ENCODE measurements at places on chromosomes 16 and 17.

GRCh38 chr17:60352071-60352470, 39.9 kb downstream of the USP32 start:
- no peak for DNase-seq

GRCh38 chr17:6638046-6638908, 2.2 kb downstream of the KIAA0753 start:
- DNase-seq, result no peak

GRCh38 chr17:36661047-36661666, 59.8 kb downstream of the MRM1 start:
- DNase-seq, result no peak

- DNase-seq, result no peak
Measured at GRCh38 chr16:72985995-72986394, 61.9 kb downstream of the ZFHX3 start.

- no peak for DNase-seq
Measured at GRCh38 chr16:87033021-87033471, 284.1 kb downstream of the C16orf95 start.

DNA sequence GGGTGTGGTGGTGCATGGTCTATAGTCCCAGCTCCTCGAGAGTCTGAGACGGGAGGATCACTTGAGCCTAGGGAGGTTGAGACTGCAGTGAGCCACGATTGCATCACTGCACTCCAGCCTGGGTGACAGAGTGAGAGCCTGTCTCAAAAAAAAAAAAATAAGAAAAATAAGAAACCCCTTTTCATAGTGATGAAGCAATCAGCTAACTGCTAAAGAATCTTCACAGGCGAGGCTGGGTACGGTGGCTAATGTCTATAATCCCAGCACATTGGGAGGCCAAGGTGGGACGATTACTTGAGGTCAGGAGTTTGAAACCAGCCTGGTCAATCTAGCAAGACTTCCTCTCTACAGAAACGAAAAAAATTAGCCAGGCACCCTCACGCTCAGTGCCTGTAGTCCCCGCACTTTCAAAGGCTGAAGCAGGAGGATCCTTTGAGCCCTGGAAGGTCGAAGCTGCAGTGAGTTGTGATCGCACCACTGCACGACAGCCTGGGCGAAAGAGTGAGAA, 760 bp downstream of the SLFN12L start:
- no peak for DNase-seq

DNA sequence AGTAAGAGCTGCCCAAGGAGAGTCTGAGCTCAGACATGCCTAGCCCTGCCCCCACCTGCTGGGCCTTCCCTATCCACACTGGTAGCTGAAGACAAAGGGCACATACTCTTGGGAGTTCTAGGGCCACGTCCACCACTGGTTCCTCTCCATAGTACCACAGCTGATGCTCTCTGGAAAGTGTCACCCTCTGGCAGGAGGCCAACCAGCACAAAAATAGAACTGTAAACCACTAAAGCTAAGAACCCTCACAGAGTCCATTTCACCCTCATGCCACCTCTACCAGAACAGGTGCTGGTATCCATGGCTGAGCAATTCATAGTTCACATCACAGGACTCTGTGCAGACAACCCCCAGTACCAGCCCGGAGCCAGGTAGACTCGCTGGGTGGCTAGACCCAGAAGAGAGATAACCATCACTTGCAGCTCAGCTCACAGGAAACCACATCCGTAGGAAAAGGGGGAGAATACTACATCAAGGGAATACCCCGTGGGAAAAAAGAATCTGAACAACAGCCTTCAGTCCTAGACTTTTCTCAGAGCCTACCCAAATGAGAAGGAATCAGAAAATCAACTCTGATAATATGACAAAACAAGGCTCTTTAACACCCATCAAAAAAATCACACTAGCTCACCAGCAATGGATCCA, 115.3 kb downstream of the CEP112 start:
- DNase-seq, result no peak

- no peak for DNase-seq
Measured at GRCh38 chr16:55091213-55091870, 160.7 kb downstream of the IRX5 start.

- no peak for DNase-seq
Measured at GRCh38 chr17:75874323-75875181, 3.8 kb downstream of the TRIM47 start.

DNA sequence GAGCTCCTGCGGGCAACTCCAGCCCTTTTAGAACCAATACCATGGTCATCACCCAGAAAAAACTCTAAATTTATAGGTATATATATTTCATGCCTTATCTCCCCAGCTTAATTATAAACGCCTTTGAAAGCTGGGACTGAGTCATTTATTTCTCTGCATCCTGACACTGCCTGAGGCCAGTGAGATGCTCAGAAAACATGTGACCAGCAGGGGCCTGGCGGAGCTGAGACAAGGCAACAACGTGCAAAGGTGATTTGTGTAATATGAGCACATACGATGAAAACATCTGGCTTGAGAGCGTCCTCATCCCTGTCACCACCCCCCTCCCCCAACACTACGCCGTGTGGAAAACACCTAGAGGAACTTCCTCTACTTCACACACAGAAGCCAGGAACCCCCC, 22.7 kb downstream of the NXN start:
- no peak for DNase-seq

- peak; percentile 26 for DNase-seq
Measured at GRCh38 chr17:57955183-57955931, at the start of gene CUEDC1. TSS of gene CUEDC1 (minus strand) at chr17:57955412. CDS start at chr17:57885564, 69,848 bp downstream.

DNA sequence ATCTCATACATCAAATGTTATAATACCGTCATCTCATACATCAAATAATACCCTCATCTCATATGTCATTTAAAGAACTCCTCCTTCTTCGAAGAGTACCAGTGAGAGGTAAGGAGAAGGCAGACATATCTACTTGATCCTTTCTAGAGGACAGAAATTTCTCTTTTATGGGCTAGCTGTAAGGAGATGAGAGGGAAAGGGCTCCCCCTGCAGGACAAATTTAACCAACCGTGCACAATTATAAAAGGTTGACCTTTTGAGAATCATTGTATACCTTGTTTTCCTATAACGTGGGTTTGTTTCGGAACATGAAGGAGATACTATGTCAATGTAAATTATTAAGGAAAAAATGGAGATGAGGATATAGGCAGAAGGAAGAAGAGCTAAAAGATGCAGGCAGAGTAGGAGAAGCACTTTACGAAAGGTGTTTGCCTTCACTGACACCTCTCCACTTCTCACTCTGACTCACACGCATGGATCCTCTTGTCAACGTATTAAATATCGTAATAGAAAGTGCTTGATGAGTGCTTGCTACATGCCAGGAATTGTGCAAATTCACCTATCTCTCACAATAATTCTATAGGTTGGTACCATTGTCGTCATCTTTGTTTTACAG, 465.9 kb upstream of the ERCC4 start:
- DNase-seq, result no peak

DNA sequence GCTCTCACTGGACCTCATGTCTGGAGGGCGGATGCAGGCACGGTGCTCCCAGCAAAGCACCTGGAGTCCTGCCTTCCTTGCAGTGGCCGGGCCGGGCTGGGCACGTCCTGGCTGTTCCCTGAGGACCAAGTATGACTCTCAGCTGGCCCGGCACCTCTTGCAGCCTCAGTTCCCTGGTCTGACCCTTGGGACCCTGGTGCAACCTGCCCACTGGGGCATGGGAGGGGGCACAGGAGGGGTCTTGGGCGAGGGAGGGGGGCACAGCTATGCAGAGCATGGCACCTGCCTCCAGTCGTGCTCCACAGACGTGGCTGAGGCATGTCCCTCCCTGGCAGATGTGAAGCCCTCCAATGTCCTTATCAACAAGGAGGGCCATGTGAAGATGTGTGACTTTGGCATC, 19.6 kb downstream of the MAP2K3 start:
- DNase-seq, result no peak

- DNase-seq, result peak; percentile 25
Measured at GRCh38 chr16:66925322-66925840, at the start of gene RRAD. TSS of gene RRAD (minus strand) at chr16:66925535. CDS start at chr16:66925179, 356 bp downstream.

- no peak for DNase-seq
Measured at GRCh38 chr16:57213462-57213861, 27.3 kb downstream of the RSPRY1 start.

DNA sequence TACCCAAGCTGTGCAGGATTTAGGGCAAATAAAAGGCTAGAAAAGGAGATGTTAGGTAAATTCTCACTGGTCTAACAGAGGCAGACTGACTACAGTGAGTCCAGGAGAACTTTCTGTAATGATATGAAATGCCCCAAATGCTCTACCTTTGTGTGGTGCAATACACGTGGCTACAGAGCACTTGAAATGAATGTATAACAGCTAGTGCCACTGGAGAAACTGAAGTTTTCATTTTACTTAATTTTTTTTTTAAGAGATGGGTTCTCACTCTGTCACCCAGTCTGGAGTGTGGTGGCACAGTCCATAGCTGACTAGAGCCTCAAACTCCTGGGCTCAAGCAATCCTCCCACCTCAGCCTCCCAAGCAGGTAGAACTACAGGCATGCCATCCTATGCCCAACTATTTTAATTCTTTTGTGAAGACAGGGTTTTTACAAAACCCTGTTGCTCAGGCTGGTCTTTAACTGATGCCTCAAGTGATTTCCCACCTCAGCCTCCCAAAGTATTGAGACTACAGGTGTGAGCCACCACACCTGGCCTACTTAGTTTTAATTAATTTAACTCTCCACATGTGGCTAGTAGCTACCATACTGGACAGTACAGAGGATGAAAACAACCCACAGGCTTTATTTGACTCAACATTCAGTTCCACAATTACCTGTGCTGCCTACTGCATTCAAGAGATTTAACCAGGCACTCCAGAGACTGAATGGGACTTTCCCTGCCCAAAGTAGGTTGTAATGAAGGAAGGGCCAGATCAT, 84.8 kb upstream of the PLEKHM1 start:
- DNase-seq, result no peak

GRCh38 chr16:47578573-47578972, 117.4 kb downstream of the PHKB start:
- DNase-seq, result no peak

- DNase-seq, result no peak
Measured at GRCh38 chr17:19382531-19383444, 4.2 kb downstream of the MFAP4 start.

GRCh38 chr16:70675851-70676513, 9.9 kb downstream of the MTSS2 start:
- DNase-seq, result no peak

DNA sequence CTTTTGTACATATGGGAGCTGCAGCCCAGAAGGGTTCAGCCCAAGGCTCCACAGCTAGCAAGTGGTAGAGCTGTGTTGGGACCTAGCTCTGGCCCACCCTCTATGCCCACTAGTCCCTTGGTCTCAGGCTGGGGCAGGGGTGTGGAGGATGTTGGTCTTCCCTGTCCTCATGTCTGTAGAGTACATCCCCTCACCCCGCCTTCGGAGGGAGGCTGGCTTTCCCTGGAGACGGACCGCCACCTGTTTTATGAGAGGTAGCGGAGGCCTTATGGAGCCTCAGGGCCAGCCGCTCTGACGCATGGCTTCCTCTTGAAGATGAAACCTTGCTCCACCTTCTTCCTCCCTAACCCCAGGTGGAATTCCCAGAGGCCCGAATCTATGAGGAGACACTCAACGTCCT, 8.4 kb downstream of the TNFAIP1 start:
- DNase-seq, result no peak

DNA sequence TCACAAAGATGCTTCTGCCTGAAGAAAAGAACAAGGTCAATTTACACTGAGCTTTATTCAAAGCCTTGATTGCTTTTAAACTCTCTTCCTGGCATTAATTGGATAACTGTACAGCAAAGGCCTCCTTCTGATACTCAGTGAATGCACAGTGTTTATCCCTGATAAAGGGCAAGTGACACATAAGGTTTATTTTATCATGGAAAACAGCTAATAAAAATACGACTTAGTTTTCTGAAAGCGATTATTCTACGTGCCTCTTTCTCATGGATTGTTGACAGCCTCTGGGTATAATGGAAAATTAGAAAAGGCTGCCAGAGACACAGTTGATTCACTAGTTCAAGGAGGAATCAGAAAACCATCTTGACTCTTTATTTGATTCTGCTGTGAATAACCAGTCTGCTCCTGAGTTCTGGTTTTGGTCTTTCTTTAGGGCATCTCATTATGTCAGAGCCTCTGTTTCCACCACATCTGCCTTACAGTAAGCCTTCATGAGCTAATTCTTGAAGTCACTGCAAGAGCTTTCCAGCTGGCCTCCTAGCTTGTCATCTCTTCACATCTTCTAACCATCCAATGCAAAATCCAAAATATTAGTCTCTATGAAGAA, 212.9 kb downstream of the CNTNAP4 start:
- DNase-seq, result no peak

DNA sequence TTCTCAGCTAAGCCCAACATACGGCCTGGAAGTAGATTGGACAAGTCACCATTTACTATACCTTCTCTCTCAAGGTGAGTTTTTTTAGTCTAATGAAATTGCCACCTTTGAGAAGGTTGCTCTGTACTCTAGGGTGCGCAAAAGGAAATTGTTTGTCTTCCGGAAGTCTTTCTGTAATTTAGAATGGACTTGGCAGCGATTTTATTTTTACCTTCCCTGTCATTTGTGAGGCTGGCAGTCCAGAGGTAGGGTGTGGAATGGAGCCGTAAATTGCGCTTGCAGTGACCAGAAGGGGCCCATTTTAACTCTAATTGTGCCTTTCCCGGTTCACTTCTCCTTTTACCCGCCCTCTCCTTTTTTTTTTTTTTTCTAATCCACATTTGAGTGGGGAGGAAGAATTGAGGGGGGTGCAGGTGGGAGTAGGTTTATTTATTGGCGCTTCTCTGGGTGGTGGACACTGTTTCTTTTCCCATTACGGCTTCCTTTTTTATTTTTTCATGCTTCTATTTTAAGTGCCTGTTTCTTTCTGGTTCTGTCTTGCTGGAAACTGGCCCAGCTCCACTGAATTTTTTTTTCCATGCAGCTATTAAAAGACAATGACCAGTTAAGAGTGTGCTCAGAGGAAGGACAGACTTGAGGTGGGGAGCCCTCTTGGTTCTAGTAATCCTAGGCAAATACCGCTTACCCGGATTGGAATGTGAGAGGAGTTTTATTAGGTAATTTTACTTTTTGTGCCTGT, 89.7 kb upstream of the CLEC18A start:
- DNase-seq, result no peak

- DNase-seq, result no peak
Measured at GRCh38 chr16:68267612-68268405, 3.5 kb downstream of the SLC7A6 start.

- no peak for DNase-seq
Measured at GRCh38 chr16:57093666-57094564, 1.5 kb downstream of the CPNE2 start.

GRCh38 chr16:78584991-78585390, 485.5 kb downstream of the WWOX start:
- no peak for DNase-seq

Data from stimulated activated CD8-positive, alpha-beta memory T cell treated with anti-CD3 and anti-CD28 coated beads, Interleukin-4, amount 100 ng/mL, for 4 hours (primary cell).